Choroid plexus epithelial cell (primary cell): ENCODE measurements at places on chromosomes 4 and X.

- no peak for DNase-seq
These were observed 26.7 kb upstream of the RBM47 start for GRCh38 chr4:40656201-40656863.

- DNase-seq: peak; percentile 80
These were observed 426 bp upstream of the C4orf51 start for GRCh38 chr4:145679520-145679919.

DNA sequence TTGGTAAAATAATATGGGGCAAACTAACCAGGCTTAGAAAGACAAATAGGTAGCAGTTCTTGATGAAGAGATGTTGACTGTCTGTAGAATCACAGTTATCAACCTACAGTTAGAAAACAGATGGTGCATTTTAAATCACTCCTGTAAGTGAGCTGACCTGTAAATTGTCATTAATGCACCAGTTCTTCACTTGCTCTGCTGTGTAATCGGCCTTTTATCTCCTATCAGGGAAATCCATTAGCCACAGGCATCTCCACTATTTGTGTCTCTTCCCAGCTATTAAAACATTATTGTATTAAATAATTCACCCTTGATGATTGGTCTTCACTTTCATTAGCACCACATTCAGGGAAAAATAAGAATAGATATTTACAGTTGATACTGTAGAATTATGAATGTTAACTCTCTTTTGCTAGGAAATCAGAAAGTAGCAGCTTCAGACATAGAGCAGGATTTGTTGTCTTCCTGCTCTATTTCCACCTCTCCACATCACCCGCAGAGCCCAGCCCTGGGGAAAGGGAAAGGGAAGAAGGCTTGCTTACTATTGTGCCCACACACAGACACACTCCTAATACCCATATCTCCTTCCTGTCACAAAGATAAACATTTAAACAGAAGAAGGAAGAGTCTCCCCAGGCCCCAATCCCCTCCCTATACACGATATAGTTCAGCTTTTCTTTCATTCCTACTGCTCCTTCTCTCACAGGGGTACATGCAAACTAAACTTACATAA lies 97.1 kb downstream of the REELD1 start:
- peak; percentile 16 for DNase-seq

DNA sequence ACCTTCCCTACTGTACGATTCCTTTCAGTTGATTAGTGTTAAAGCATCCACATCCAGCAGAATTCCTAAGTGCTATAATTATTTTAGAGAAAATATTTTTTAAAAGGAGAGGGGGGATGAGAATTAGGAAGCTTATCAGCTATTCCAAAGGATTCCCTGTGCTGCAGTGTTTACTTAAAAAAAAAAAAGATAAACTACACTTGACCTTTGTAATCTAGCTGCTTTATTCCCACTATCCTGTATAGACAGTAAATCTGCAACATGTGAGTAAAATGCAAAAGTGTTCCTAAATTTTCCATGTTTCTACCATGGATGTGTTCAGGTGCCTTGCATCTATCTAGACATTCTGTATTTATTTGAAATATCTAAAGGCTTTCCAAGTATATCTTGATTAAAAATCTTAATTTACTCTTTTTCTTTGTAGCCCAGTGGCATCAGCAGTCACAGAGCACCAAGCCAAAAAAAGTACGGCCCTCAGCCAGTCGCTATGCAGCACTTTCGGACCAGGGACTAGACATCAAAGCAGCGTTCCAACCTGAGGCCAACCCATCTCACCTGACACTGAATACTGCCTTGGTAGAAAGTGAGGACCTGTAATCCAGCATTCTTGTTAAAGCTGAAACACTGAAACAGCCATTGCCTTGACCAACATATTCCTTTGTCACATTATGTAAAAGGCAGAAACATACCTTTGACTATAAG lies 84.1 kb downstream of the CBR4 start:
- DNase-seq: no peak

GRCh38 chr4:175891851-175892250 lies 79.8 kb upstream of the GPM6A start:
- DNase-seq: peak; percentile 60
